ENCODE measurements at places on chromosomes 11 and 22.

DNA sequence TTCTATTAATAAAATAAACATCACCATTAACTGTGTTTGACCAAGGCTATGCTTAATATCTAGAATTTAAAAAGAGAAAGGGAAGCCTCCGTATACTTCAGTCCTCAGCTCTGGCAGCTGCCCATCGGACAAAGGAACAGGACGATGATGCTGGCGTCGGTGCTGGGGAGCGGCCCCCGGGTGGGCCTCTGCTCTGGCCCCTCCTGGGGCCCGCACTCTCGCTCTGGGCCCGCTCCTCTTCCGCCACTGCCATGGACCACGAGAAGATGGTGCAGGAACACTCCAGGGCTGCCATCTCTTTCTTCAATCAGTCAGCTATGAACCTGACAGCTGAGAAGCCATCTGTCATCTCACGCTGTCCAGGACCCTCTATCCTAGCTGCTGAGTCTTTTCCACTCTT lies 25.3 kb downstream of the PDHX start:
- DNase-seq, result no peak

DNA sequence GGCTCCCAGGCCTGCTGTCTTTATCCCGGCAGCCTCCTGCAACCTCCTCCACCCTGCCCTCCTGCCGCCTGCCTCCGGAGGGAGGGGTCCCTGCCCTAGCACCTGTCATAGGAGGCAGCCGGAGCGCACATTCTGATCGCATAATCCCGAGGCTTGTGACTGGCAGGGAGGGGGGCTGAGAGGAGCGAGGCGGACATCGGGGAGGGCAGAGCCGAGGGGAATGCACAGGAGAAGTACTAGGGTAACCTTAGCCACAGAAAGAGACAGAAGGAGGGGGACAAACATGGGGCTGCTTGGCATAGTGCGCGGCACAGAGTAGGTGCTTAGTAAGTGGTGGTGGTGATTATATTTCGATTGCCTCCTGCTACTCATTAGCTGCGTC lies 9.2 kb upstream of the ALX4 start:
- DNase-seq, result no peak

GRCh38 chr22:31891366-31892079 lies 52.8 kb upstream of the YWHAH start:
- DNase-seq, result no peak

- DNase-seq, result no peak
Measured at GRCh38 chr11:13054278-13054677, 45.2 kb downstream of the RASSF10 start.

GRCh38 chr11:94217705-94218104 lies 86.7 kb upstream of the IZUMO1R start:
- DNase-seq, result no peak

DNA sequence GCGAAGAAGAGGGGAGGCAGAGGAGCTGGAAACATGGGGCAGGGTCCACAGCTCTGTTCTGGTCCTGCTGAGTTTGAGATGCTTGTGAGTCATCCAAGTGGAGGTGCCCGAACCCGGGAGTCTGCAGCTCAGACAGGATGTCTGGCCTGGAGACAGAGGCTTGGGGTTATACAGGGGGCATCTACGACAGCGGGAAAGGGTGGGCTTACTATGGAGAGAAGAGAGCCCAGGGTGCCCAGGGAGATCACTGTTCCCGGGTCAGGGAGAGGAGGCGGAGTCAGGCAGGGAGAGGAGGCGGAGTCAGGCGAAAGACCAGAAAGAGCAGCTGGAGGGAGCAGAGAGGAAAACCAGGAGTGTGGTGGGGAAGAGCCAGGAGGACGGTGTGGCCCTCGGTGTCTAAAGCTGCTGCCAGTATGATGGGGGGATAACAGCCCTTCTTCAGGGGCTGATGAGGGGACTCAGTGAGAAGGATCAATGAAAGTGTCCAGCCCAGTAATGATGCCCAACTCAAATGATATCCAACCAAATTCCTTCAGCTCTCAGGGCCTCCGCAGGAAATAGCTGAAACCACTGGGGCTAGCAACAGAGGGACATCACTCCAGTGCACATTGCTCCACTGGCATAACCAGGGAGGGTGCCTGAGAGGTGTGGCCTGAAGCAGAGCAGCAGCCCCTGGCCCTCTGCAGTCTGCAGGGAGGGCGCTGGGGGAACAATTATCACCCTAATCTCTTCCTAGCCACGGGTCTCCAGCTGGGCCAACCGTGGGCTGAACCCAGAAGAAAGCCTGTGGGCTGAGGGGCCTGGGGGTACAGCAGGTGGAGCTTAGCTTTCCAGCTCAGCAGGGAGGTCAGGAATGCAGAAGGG lies 2.6 kb upstream of the LTBP3 start:
- DNase-seq, result peak; percentile 81

GRCh38 chr11:133946541-133947318 lies 10.0 kb downstream of the IGSF9B start:
- no peak for DNase-seq

- DNase-seq, result no peak
Measured at GRCh38 chr11:66718320-66718971, 10.6 kb downstream of the SPTBN2 start.

DNA sequence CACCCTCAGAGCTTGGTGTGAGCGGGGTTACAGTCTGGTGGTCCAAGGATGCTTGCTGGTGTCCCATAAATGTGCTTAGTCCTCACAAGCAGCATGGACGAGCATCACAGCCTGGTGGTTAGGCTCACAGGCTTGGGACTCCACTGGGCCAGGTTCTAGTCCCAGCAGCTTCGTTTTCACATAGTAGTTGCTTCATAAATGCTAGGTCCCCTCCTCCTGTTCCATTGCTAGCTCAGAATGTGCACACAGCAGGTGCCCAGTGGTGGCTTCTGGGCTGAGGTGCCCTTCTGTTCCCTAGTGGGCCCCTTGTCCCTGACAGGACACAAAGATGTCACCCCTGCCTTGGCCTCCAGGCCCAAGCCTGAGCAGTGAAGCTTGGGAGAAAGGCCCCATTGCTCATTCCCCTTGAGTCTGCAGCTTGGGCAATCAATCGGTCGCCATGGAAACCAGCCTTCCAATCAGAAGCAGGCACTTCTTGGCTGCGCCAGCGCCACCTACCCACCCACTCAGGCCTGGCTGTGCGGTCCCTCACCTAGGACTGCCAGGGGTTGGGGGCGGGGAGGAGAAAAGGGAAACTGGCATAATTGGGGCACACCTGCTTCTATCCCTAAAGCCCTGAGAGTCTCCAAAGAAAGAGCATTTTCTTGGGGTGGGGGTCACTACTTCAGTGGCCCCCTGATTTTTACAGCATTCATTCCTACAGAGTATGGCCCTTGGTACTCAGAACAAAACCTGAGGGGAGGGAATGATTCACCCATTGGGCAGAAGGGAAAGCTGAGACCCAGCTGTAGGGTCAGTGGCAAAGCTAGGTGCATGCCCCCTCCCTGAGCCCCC lies 48.1 kb downstream of the CYTH4 start:
- DNase-seq, result no peak

GRCh38 chr11:1504581-1505290 lies 18.2 kb upstream of the MOB2 start:
- no peak for DNase-seq

DNA sequence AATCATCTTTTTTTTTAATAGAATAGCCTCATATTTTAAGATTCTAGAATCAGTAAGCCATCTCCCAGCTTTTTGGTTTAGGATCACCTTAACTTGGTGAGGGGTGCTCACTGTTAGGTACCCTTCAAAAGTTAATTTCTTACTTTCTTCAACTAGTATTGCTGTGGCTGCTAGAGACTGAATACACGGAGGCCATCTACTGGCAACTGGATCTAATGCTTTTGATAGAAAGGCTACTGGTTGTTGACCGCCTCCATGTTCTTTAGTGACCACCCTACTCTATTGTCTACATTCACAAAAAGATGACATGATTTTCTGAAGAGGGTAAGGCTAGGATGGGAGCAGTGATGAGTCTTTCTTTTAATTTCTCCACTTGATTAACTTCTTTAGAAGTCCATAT lies 16.7 kb upstream of the ALDH3B2 start:
- no peak for DNase-seq

DNA sequence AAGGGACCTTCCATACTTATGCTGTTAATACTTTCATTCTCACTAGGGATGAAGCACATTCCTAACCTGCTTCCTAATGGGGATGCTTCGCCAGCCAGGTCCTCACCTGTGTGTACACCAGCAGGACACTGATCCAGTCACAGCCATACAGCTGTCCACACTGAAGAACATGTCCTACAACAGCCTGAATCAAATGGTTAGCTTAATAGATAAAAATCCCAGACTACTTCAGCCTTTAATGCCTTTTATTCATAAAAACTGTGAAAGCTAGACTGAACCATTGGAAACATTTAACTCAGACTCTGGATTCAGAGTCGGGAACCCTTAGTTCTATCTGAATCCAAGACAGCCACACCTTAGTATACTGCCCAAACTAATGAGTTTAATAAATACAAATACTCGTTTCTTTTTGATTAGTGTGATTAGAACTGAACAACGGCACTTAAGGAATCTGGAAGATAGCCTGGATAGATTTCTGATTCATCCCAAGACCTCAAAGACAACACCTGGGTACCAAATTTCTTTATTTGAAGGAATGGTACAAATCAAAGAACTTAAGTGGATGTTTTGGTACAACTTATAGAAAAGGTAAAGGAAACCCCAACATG lies 3.3 kb downstream of the FTH1 start:
- no peak for DNase-seq

DNA sequence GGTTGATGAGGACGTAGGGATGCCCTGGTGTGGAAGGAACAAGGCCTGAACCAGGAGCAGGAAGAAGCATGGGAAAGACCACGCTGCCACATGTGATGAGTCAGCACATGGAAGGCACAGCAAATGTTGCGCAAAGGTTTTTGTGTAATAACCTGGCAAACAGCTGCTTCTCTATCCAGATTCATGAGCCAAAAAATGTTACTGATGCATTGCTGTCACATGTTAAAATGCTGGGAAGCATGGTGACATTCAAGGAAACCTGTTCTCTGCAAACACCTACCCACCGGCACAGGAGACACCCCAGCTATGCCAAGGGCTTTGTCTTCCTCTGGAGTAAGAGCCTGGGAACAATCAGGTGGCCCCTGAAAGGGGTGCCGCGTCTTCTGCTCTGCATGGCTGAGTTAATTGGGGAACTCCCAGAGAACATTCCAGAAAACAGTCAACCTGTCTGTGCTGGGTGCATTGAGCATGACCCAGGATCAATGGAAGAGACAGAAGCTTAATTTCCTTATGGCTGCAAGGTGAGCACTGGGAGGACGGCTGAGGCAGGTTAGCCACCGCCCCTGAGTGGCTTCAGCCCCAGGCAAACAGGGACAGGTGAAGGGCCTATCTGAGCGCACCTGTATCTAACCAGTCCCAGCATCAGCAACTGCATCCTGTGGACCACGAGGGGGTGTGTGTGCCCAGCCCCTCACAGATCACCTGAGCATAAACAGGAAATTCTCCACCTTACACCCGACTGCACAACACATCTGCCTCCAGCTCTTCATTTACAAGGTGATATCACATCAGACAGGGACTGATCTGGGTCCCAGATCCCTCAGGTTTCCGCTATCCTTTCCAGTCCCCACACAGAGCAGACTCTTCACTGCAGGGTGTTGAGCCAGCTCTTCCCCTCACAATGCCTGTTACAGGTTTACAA lies 108.4 kb downstream of the GGTLC2 start:
- no peak for DNase-seq

DNA sequence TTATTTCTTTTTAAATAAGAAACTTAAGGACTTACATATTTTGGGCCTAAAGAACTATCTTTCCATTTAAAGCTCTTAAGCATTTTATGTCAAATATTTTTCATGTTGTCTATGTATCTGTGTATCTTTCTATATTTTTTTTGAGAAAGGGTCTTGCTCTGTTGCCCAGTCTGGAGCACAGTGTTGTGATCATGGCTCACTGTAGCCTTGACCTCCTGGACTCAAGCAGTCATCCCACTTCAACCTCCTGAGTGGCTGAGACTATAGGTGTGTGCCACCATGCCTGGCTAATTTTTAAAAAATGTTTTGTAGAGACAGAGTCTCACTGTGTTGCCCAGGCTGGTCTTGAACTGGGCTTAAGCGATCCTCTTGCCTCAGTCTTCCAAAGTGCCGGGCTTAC lies 8.0 kb downstream of the STT3A start:
- no peak for DNase-seq

- no peak for DNase-seq
Measured at GRCh38 chr11:134390706-134391569, 21.1 kb downstream of the B3GAT1 start.

DNA sequence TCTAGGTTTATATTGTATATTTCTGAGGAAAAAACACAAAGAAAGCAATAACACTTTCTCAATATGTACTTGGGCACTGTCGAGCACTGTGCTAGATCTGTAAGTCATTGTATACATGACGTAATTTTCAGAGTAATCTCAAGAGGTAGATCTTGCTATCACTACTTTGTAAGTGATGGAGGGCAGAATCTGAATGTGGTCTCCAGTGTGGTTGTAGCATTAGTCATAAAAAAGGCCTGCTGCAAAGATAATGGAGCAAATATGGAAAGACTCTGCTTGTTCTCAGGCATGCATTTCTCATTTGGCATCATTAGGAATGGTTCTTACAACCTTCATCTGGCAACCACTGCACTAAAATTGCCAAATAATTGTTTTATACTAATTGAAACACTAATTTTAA lies 419.8 kb upstream of the CCDC179 start:
- no peak for DNase-seq

- peak; percentile 20 for DNase-seq
Measured at GRCh38 chr11:110077831-110078325, 15.3 kb upstream of the ZC3H12C start.

DNA sequence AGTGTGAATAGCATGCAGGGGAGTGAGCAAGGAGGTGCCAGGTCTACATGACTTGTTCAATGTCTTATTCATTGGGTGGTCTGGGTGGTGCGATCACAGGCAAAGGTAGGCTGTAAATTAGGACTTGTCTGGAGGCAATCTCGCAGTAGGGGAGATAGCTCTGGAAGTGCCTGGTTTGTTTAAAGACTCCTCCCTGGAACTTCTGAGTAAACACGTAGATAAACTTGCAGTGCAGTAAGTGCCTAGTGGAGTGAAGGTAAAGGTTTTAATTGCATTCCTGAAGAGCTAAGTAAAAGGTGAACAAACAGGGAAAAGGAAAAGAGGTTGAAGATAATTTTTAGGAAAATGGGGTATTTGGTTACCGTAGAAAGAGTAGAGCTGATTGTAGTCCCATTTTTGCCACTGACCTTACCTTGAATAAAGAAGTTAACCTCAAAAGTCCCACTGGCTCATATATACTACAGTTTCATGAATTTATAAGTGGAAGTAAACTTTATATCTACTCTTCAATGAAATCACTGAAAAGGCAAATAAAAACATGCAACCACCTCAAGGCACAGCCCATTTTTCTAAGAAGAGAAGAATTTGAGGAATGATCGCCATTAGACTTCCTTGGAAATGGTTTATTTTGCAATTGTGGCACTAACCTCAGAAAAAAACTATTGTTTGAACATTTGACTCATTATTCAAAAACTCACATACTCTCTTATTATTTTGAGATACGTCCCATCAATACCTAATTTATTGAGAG lies 44.3 kb downstream of the AASDHPPT start:
- DNase-seq, result peak; percentile 26

GRCh38 chr11:47180006-47180787 lies 3.5 kb upstream of the ARFGAP2 start:
- no peak for DNase-seq
